GM23338 (cell line): ENCODE measurements at places on chromosomes 2 and 18. TPM values are rescaled to one million over a fixed set of nuclear protein-coding genes. Genes with fewer than 3 reads are reported as not detected.

Gene GPR39
- total RNA-seq = 1.0 and 1.9 TPM in 2 replicates

Gene ZBTB14
- 14.0 and 16.8 TPM in 2 replicates for total RNA-seq

DNA sequence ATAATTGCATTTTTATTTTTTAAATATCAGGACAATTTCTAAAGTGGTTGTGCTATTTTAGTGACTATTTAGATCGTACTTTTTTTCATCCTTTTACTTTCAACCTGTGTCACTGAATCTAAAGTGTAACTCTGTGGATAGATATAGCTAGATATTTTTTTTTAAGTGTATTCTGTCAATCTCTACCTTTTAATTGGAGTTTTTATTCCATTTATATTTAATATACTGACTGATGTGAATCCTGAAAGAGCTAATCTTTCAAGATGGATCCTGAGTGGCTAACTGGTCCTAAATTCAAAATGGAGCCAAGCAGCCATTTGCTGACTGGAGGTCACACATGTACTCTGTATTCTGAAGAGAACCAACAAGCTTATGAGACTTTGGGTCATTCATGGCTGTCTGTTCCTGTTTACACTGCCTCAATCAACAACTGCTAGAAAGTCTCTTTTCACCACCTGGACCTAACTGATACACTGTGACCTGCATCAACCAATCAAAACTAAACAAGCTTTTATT lies 4.6 kb upstream of the PSMD14 start:
- no peak for DNase-seq

GRCh38 chr2:240586919-240587800 lies 626 bp downstream of the CAPN10 start:
- peak; percentile 77 for DNase-seq

DNA sequence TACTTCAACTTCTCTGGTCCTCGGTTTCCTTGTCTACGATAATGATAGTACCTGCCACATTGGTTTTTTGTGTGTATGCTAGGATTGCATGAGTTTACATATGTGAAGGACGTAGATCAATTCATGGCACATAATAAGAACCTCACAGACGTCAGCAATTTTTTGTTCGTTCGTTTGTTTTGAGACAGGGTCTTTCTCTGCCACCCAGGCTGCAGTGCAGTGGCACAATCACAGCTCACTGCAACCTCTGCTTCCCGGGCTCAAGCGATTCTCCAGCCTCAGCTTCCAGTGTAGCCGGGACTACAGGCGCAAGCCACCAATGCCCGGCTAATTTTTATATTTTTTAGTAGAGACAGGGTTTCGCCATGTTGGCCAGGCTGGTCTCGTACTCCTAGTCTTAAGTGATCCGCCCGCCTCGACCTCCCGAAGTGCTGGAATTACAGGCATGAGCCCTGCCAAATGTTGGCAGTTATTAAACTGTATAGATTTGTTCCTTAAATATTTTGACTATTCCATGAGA lies 756 bp upstream of the SLC35F5 start:
- peak; percentile 1 for DNase-seq

- DNase-seq = no peak
Observed at GRCh38 chr2:187876554-187876953, 322.3 kb upstream of the TFPI start.
